Kidney epithelial cell (primary cell): ENCODE measurements at places on chromosomes 7 and 10.
A peak's percentile ranks its signal among the peaks of the same experiment; 100 is the strongest.

DNA sequence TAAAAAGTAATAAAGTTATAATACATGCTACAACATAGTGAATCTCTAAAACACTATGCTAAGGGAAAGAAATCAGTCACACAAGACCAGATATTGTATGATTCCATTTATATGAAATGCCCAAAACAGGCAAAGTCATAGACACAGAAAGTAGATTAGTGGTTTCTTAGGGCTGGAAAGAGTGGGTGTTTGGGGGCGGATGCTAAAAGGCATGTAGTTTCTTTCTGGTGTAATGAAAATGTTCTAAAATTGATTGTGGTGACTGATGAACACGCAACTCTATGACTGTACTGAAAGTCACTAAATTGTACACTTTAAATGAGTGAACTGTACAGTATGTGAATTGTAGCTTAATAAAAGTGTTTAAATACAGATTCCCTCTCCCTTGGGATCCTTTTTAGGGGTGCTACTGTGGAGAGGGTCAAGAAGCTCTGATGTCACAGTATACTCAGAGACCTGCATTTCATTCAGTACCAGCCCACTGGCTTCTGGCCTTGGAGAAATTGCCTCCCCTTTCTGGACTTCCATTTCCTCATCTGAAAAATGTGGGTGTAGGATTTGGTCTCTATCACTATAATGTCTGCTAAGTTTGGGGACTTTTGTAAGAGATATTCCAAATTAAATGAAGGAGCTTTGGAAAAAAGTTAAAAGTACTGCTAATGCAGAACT lies 46.4 kb downstream of the AOAH start:
- no peak for DNase-seq

- DNase-seq = no peak
These were observed 77.5 kb upstream of the SORCS3 start for GRCh38 chr10:104563548-104563947.

DNA sequence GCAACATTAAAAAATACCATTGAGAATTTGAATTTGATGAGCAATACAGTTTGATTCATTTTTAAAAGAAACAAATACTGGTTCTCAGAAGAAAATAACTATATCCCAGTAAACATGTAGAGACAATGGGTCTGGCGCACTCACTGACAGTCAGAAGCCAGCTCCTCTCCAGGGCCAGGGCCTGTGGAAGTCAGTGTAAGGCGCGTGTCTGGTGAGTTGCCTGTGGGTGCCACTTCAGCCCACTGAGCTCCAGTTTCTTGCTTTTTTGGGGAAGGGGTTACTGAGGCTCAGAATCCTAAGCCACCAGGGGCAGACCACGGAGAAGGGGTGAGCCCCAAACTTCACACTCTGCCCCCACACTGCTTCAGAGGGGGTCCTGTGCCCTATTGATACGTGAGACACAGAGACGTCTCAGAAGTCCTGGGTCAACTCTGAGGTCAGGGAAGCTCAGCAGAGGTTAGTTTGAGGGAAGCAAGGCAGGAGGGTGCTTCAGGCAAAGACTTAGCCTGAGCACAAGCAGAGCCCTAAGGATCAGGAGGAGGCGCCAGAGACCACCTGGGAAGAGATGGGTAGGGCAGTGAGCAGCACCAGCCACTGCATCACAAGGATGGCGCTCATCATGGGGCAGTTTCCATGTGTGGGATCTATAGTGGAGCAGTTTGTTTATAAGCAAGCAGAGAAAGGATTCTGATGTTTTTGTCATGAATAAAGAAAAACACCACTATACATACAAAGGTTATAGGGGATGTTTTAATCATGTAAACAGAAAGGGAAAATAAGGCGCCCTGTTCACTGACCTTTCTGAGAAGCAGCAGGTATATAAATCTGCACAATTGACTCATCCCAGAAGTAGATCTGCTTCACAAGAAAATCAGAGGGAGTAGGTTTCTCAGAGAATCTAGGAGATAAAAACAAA lies 95.7 kb downstream of the PKD1L1 start:
- no peak for DNase-seq

GRCh38 chr10:100654782-100655325 lies 90.5 kb upstream of the PAX2 start:
- no peak for DNase-seq

DNA sequence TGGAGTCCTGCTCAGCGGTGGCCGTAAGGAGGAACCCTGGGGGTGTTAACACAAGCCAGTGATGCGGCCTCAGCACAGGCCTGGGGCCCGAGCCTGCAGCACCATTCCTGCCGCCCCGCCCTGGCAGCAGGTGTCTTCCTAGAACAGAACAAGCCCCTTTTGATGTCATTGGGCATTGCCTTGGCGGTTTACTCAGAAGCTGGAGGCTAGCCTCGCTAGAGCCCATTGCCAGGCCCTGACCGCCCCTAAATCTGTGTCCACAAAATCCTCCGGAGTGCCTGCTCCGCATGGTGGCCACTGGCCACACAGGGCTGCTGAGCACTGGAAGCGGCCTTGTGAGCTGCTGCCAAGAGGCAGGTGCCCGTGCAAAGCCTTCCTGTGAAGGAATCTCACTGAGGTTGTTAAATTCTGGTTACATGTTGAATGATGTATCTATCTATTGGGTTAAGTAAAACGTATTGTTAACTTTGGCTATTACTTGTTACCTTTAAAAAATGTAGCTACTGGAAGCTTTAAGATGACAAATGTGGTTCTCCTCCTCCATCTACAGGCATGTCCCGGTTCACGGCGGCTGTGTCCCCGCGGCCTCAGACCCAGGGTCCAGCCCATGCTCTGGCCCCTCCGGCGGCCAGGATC lies 1.2 kb upstream of the INPP5A start:
- DNase-seq = no peak

GRCh38 chr7:98877692-98878364 lies 504 bp upstream of the TRRAP start:
- DNase-seq = no peak

GRCh38 chr7:105876964-105877601 lies 684 bp upstream of the ATXN7L1 start:
- no peak for DNase-seq

DNA sequence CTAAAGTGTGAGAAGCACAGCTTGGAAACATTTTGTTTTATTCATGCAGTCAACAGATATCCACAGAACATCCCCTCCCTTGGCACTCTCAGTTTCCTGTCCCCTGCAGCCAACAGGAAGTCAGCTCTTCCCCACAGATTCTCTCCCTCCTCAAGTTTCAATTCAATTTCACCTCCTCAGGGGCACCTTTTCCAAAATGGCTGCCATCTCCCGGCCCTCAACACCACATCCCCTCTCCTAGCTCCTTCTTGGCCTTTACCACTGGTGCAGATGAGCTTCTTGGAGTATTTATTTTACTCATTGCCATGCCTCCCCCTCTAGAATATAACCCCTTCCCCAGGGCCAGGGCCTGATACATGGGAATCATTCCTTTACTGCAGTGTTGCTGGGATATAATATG lies 94.0 kb downstream of the WDR11 start:
- DNase-seq = no peak

- DNase-seq = no peak
These were observed 17.9 kb upstream of the ITGA8 start for GRCh38 chr10:15737656-15738055.

- DNase-seq = no peak
These were observed 53.2 kb downstream of the ADRB1 start for GRCh38 chr10:114096864-114097263.

GRCh38 chr7:56092789-56093531 lies at the start of gene PHKG1:
Gene PHKG1 (minus strand): TSS chr7:56092952. CDS start chr7:56088941, 4,011 bp downstream.
- no peak for DNase-seq

- DNase-seq = no peak
These were observed 158.6 kb upstream of the INSYN2A start for GRCh38 chr10:127354992-127355391.

GRCh38 chr7:4297165-4297917 lies 384.8 kb upstream of the FOXK1 start:
- no peak for DNase-seq

DNA sequence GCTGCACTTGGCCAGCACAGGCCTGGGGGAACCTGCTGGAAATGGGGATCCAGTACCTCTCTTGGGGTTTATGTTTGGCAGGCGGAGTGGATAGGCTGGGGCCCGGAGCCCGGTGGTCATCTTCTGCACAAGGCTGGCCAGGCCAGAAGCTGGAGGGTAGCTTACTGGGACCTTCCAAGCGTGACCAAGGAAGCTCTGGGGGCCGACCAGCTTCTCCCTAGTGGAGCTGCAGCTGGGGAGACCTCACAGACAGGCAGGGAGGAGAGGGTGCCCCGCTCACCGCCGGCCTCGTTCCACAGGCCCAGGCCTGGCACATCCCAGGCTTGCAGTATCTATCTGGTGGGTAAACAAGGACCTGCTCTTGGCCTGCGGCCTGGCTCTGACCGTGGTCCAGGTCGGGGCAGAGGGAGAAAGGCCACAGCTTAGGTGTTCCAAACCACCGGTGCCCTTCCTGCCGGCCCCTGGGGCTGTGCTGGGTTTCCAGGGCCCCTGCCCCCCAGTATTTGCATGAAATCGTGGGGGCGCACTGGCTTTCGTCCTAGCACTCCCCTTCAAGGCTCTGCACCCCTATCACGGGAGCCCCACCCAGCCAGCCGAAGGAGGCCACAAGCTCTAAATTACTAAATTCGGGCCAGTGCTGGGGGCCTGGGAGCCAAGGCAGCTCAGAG lies 1.5 kb upstream of the ELFN1 start:
- no peak for DNase-seq

DNA sequence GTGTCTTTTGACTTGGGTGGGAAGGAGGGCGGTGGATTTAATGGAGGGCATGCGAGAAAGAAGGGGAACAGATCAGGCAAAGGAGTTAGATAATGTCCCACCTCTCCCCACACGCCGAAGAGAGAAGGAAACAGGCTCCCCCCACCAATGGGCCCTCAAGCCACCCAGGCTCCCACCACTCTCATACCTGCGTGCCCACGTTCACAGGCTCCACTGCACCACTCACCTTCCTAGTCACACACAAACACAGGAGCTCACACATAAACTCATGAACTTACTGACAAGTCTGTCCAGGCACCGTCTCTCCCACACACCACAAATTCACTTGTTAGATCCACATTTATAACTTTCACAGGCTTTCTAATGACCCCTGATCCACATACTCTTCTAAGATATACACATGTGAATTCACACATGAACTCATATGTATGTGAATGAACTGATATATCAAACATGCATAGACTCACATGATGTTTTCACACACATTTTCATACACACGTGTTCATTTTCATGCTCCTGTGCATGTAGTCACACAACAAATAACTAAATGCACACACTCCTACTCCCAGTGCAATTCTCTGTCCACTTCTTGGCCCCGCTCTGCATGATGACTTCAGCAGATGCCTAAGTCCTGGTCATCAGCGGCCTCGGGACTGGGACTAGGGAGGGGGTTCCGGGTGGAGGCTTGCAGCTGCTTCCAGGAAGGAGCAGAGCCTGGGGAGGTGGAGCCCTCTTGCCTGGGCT lies 1.5 kb downstream of the LZTS2 start:
- DNase-seq = no peak

- DNase-seq = no peak
These were observed 5.3 kb downstream of the GLRX3 start for GRCh38 chr10:130141460-130141859.

- DNase-seq = no peak
These were observed 17.0 kb downstream of the BCAP29 start for GRCh38 chr7:107596881-107597581.

- DNase-seq = no peak
These were observed 99.5 kb downstream of the VTI1A start for GRCh38 chr10:112546474-112546873.

GRCh38 chr10:101784558-101784957 lies 1.3 kb upstream of the NPM3 start:
- no peak for DNase-seq

DNA sequence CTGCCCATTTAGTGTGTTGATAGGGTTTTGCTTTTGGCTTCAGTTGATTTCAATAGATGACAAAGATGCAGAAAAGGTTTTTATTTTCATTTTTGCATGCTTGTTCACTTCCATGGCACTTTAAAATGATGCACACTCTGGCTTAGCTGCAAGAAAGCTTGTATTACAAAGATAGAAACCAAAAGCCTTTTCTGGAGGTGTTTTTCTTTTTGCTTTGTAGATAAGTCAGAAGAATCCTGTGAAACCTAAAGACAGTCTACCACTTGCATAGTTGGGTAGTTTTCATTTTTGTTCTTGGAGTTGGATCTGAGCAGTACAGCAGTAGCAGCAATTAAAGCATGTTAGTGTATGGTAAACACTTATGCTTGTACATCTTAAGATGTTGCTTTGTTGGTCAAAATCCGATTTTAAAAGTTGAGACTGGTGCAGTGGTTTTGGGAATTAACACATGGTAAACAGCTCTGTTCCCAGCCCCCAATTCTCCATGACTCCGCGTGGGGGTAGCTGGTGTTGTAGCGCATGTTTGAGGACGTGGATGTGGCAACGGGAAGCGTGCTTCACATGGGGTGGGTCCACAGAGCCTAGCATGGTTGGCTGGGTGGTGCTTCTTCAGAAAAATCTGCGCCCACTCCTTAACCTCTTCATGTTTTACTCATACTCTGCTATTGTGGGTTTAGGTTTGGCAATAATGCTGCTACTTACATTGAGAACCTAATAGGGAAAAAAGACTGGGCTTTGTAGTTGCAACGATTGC lies 19.8 kb downstream of the CCNY start:
- DNase-seq = no peak

- peak; percentile 35 for DNase-seq
These were observed 37.8 kb downstream of the AOAH start for GRCh38 chr7:36686499-36686898.

DNA sequence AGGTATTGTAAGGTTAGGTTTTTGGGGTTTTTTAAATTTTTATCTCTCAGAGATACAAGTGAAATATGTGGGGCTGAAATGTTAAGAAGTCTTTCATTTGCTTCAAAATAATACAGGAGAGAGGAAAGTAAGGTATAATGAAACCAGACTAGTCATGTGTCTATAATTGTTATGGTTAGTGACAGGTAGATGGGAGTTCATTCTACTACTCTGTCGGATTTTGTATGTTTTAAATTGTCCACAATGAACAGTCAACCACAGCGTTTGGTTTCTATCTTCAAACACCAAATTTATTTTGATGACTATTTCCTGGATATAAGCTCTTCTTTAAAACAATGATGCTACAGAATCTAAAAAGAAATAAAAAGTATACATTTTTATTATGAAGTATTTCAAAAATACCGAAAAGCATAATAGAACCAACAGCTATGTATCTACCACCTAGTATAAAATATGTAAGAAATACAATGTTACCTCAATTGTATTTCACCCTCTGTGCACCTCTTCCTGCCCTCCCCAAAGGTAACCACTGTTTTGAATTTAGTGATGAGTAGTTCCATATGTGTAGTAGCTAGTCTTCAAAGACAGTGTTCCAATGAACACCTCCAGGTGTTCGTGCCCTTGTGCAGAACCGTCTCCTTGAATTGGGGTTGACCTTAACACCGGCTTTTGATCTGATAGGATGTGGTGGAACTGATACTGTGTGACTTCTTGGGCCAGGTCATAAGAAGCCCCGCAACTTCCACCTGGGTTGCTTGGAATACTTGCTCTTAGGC lies 74.8 kb upstream of the CDK1 start:
- no peak for DNase-seq

DNA sequence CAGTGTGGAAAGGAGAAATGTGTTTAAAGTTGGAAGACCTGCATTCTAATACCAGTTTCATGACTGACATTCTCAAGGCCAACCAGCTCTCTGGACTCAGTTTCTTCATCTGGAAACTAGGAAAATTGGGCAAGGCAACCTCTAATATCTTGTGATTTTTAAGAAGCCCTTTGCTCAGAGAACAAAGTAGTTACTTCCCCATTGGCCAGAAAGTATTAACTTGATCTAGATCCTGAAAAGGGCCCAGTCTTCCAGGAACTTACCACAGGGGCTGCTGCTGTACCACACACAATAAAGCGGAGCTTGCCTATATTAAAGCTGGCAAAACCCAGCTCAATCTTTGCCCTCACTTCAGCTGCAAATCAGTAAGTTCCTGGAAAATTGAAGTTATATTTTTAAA lies 155.6 kb upstream of the ADO start:
- DNase-seq = no peak

GRCh38 chr10:85850736-85851135 lies 515.9 kb downstream of the GRID1 start:
- no peak for DNase-seq
